Activated CD8-positive, alpha-beta T cell treated with anti-CD3 and anti-CD28 coated beads, Interleukin-2, amount 10 ng/mL, durations not matched to agents 7 days and 5 days (primary cell): ENCODE measurements at places on chromosomes 1 and 21. TPM values are rescaled to one million over a fixed set of nuclear protein-coding genes. Genes with fewer than 3 reads are reported as not detected.

DNA sequence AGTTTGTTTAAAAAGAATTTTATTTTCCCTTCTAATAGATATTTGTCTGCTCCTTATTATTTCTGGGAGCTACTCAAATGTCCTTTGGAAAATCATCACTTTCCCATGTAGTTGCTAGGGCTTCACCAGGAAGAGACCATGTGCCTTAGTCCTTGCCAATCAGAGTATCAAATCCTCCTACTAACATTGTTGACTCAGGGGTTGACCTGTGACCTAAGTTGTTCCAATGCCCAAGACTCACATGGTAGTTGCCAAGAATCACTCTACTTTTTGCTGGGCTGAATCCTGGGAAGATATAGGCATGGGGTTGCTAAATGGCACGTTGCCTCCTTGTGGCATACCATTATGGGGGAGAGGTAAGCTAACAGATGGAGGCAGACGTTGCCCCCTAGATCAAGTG is 58.2 kb upstream of the FOXD3 start:
- H3K4me1 ChIP-seq, result no peaks in the 10 kb centered on the region
- no peaks in the 10 kb centered on the region for H3K27me3 ChIP-seq
- no peaks in the 10 kb centered on the region for H3K36me3 ChIP-seq
- no peak overlapping the region for H3K27ac ChIP-seq

GRCh38 chr1:54809496-54810074 is 8.5 kb upstream of the TTC22 start:
- H3K4me1 ChIP-seq, result peaks cover 72% of the 10 kb centered on the region
- peaks cover 2% of the 10 kb centered on the region for H3K27me3 ChIP-seq
- peak; percentile 18 for DNase-seq
- H3K27ac ChIP-seq, result no peak overlapping the region

GRCh38 chr1:173775578-173776226 is 48.8 kb upstream of the DARS2 start:
- no peaks in the 10 kb centered on the region for H3K27me3 ChIP-seq
- no peaks in the 10 kb centered on the region for H3K4me1 ChIP-seq
- H3K36me3 ChIP-seq, result peaks cover 56% of the 10 kb centered on the region
- no peak overlapping the region for H3K4me3 ChIP-seq
- no peak overlapping the region for H3K27ac ChIP-seq

DNA sequence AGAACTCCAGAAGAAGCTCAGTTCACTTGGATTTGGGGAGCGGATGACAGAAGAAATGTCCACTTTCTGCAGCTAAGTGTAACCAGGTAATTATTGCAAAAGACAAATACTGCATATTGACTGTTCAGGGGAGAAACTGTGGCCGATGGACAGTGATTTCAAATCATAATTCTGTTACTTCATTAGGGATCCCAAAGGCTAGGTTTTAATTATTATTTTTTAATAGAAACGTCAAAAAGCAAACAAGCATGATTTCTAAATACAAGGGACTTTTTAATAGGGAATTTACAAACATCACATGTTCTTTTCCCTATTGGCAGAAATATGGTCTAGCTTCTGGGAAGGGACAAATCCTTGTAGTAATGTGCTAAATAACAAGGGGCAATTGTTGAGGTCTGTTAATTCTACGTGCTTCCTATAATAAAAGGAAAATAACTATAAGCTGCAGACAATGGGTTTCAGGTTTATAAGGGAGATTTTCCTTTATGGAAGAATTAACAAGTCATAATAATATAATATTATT is 15.5 kb downstream of the DIPK1A start:
- peaks cover 11% of the 10 kb centered on the region for H3K4me1 ChIP-seq
- H3K27ac ChIP-seq, result no peak overlapping the region
- H3K36me3 ChIP-seq, result peaks cover 2% of the 10 kb centered on the region
- H3K4me3 ChIP-seq, result no peak overlapping the region
- no peaks in the 10 kb centered on the region for H3K27me3 ChIP-seq

SLAMF1 gene
- 48.5 TPM for total RNA-seq

PKP1 gene
- not detected for total RNA-seq

GRCh38 chr21:33024201-33025103 is 1.3 kb upstream of the OLIG2 start:
- DNase-seq, result no peak
- H3K36me3 ChIP-seq, result peaks cover 8% of the 10 kb centered on the region
- peaks cover 41% of the 10 kb centered on the region for H3K4me1 ChIP-seq
- peak overlapping the region; percentile 69 for H3K27ac ChIP-seq

KCNQ4 gene
- 0.73 TPM for total RNA-seq

CCDC185 gene
- total RNA-seq, result not detected

DNA sequence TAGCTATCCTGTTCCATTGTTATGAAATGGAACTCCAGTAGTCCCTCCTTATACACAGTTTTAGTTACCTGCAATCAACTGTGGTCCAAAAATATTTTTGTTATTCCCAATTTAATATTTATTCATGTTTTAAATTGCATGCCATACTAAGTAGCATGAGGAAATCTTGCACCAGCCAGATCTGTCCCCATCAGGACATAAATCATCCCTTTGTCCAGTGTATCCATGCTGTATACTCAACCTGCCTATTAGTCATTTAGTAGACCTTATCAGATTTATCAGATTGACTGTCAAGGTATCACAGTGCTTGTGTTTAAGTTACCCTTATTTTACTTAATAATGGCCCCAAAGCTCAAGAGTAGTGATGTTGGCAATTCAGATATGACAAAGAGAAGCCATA is 207.9 kb upstream of the DMRTA2 start:
- DNase-seq, result no peak
- H3K4me3 ChIP-seq, result no peak overlapping the region
- H3K36me3 ChIP-seq, result no peaks in the 10 kb centered on the region
- H3K27ac ChIP-seq, result no peak overlapping the region
- no peaks in the 10 kb centered on the region for H3K27me3 ChIP-seq

GRCh38 chr1:53049574-53049967 is 12.4 kb upstream of the PODN start:
- no peak overlapping the region for H3K27ac ChIP-seq
- H3K4me3 ChIP-seq, result no peak overlapping the region
- no peak for DNase-seq
- H3K27me3 ChIP-seq, result no peaks in the 10 kb centered on the region
- H3K4me1 ChIP-seq, result peaks cover 4% of the 10 kb centered on the region
- H3K36me3 ChIP-seq, result peaks cover 33% of the 10 kb centered on the region

- no peak overlapping the region for H3K27ac ChIP-seq
- DNase-seq, result no peak
- no peaks in the 10 kb centered on the region for H3K27me3 ChIP-seq
- H3K4me3 ChIP-seq, result no peak overlapping the region
Observed at GRCh38 chr1:194442901-194443575, 1256.6 kb upstream of the B3GALT2 start.

DNA sequence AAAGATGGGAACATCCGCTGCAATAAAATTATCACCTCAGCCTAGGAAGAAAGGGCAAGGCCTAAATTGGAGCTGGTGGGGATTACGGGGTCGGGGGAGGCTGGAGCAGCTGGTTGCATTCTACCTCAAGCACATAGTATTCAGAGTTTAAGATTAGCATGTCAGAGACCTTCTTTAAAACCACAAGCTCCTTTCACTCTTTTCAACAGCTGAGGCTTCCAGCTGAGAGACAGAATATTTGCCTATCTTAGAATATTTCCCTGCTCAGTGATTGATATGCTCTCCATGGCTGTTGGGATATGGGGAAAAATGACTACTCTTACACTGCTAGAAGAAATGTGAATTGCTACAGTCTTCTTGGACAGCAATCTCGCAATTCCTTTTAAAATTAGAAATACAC is 248.6 kb downstream of the TBX15 start:
- H3K27ac ChIP-seq, result no peak overlapping the region
- no peaks in the 10 kb centered on the region for H3K4me1 ChIP-seq
- no peaks in the 10 kb centered on the region for H3K27me3 ChIP-seq
- no peak overlapping the region for H3K4me3 ChIP-seq
- no peak for DNase-seq

FMO1 gene
- total RNA-seq, result not detected

- DNase-seq, result no peak
- no peaks in the 10 kb centered on the region for H3K4me1 ChIP-seq
- H3K36me3 ChIP-seq, result no peaks in the 10 kb centered on the region
- no peak overlapping the region for H3K27ac ChIP-seq
- H3K27me3 ChIP-seq, result no peaks in the 10 kb centered on the region
- no peak overlapping the region for H3K4me3 ChIP-seq
Observed at GRCh38 chr1:79603843-79604242, 597.3 kb upstream of the ADGRL4 start.

GRCh38 chr1:31183927-31184554 is 55.6 kb downstream of the NKAIN1 start:
- H3K27me3 ChIP-seq, result peaks cover 18% of the 10 kb centered on the region
- peaks cover 9% of the 10 kb centered on the region for H3K4me1 ChIP-seq
- peak; percentile 56 for DNase-seq

- H3K27me3 ChIP-seq, result peaks cover 3% of the 10 kb centered on the region
- no peak for DNase-seq
- no peaks in the 10 kb centered on the region for H3K36me3 ChIP-seq
- H3K4me1 ChIP-seq, result no peaks in the 10 kb centered on the region
- no peak overlapping the region for H3K27ac ChIP-seq
- no peak overlapping the region for H3K4me3 ChIP-seq
Observed at GRCh38 chr1:22323846-22324504, 127.7 kb upstream of the ZBTB40 start.

ZNF687 gene
- total RNA-seq, result 25.5 TPM

RAB25 gene
- total RNA-seq, result not detected

DNA sequence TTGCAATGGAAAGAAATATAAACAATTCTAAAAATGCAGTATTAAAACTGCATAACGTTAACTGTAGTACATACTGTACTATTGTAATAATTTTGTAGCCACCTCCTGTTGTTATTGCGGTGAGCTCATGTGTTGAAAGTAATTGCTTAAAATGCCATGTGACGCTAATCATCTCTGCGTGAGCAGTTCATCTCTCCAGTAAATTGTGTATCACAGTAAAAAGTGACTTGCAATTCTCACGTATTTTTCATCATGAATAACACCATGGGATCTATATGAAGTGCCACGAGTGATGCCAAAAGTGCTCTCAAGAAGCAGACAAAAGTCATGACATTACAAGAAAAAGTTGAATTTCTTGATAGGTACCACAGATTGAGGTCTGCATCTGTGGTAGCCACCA is 82.4 kb upstream of the CYYR1 start:
- no peak overlapping the region for H3K27ac ChIP-seq
- H3K36me3 ChIP-seq, result no peaks in the 10 kb centered on the region
- H3K27me3 ChIP-seq, result no peaks in the 10 kb centered on the region
- no peaks in the 10 kb centered on the region for H3K4me1 ChIP-seq
- no peak overlapping the region for H3K4me3 ChIP-seq

DNA sequence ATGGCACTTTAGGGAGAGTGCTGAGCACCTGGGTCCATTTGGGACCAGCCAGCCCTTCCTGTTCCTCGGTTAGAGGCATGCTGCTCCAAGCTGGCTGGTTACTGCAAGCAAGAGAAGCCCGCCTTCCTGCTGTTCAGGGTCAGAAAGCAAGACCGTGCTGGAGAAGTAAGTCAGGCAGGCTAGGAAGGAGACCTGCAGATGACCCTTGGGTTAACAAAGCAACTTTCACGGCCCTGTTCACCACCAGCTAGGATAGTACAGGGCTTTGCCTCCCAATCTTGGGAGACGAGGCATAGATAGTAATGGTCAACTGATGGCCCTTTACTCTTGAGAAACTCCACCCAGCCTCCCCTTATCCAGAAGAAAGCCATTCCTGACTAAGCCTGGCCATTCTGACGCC is 136.1 kb downstream of the DHRS3 start:
- peaks cover 49% of the 10 kb centered on the region for H3K36me3 ChIP-seq
- H3K27ac ChIP-seq, result no peak overlapping the region
- H3K4me3 ChIP-seq, result no peak overlapping the region
- no peak for DNase-seq
- peaks cover 57% of the 10 kb centered on the region for H3K4me1 ChIP-seq

NBPF10 gene
- 2.5 TPM for total RNA-seq

GRCh38 chr1:157648317-157648716 is 50.4 kb upstream of the FCRL4 start:
- peaks cover 10% of the 10 kb centered on the region for H3K27me3 ChIP-seq
- H3K36me3 ChIP-seq, result no peaks in the 10 kb centered on the region
- no peak for DNase-seq
- no peak overlapping the region for H3K27ac ChIP-seq
- peaks cover 7% of the 10 kb centered on the region for H3K4me1 ChIP-seq

DNA sequence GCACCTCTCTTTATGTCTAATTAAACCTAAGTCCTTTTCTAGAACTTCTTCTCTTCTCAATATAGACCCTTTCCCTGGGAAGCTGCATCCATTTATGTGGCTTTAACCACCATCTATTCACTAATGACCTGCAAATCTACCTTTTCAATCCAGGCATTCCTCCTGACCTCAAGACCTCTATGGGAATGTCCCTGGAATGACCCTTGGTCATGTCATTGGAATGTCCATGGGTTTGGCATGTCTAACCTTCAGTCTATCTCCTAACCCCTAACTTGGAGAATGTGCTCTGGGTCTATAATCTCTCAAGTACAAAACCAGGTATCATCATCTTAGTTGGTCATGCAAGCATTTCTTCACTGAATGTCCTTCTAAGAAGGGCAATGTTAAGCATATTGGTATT is 196.1 kb downstream of the KCNH1 start:
- DNase-seq, result no peak
- H3K4me3 ChIP-seq, result no peak overlapping the region
- H3K4me1 ChIP-seq, result peaks cover 9% of the 10 kb centered on the region
- H3K27ac ChIP-seq, result no peak overlapping the region

DNA sequence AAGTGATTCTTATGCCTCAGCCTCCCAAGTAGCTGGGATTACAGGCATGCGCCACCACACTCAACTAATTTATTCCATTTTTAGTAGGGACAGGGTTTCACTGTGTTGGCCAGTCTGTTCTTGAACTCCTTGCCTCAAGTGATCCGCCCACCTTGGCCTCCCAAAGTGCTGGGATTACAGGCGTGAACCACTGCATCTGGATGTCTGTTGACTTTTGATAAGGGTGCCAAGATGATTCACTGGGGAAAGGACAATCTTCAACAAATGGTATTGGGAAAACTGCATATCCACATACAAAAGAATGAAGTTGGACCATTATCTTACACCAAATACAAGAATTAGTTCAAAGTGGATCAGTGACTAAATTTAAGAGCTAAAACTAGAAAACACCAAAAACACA is 19.8 kb downstream of the RO60 start:
- no peaks in the 10 kb centered on the region for H3K4me1 ChIP-seq
- H3K27ac ChIP-seq, result no peak overlapping the region
- DNase-seq, result no peak
- no peak overlapping the region for H3K4me3 ChIP-seq
- no peaks in the 10 kb centered on the region for H3K27me3 ChIP-seq

DNA sequence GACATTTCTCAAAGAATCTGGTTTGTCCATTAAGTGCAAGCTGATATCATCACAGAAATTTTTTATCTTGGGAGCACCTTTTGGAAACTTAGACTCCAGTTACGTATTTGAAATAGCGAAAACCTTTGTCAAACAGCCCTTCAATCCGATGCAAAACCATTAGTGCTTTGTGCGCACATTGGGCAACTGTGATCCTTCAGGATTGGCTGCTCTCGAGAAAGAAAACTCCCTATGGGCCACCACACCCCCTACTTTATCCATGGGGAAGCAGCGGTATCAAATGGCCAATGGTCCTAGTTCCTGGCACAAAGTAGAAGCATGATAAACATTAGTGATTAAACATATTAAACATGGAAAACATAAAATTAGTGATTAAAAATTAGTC is 16.0 kb upstream of the CD55 start:
- H3K36me3 ChIP-seq, result peaks cover 10% of the 10 kb centered on the region
- H3K4me1 ChIP-seq, result peaks cover 25% of the 10 kb centered on the region
- H3K27me3 ChIP-seq, result no peaks in the 10 kb centered on the region
- no peak for DNase-seq
- H3K4me3 ChIP-seq, result no peak overlapping the region

GRCh38 chr1:110067479-110067892 is 3.0 kb downstream of the ALX3 start:
- no peak for DNase-seq
- no peaks in the 10 kb centered on the region for H3K36me3 ChIP-seq
- H3K4me3 ChIP-seq, result no peak overlapping the region
- H3K27me3 ChIP-seq, result peaks cover 61% of the 10 kb centered on the region
- peaks cover 9% of the 10 kb centered on the region for H3K4me1 ChIP-seq
